GM04504 (cell line): ENCODE measurements at places on chromosomes 11 and 22.

DNA sequence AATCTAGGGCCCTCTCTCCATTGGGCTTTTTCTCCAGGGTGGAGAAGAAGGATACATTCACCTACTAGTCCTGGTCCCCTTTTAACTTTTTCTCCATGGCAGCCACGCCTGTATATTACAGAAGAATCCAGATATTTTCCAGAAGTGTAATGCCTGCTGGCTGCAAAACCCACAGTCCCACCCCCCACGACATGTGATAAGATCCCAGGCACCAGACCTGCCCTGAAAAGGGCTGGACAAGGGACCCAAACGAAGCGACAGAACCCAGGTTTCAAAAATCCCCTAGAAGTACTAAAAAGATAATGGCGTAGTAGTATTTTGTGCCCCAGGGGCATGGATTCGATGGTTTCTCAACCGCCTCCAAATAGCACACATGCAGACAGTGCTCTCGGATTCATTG is 2.8 kb downstream of the WT1 start:
- no peak for DNase-seq

DNA sequence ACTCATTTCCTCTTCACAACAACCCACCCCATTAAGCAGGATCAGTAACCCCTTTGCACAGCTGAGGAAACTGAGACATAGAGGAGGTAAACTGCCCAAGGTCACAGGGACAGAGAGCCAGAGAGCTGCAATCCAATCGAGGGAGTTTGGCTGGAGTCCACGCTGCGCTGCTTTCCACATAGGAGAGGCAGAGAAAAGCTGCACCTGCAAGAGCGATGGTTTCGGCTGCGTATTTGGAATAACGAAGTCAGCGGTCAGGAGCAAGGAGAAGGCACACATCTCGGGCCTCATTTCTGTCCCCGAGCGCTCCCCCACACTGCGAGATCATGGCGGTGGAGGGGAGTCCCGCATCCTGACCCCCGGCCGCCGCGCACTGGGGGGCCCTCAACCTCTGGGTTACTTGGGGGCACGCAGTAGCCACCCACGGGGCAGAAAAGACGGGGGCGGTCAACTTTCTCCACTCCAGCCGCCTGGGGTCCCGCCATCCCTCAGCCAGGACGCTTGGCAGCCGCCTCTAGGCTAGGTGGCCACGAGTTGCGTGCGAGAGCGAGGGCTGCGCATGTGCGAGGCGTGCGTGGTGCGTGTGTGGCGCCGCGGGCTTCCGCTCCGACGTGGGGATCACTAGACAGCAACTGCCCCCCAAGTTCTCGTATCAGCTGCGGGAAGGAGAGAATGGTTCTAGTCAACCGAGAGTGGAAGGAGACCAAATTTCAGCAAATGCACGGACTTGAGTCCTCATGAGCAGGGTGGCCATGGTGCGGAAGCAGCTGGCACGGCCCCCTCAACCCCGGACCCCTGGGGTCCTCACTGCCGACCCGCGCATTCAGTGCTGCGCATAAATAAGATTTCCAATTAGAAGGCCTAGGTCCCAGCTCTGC is 42.3 kb upstream of the CLDN5 start:
- DNase-seq: no peak

DNA sequence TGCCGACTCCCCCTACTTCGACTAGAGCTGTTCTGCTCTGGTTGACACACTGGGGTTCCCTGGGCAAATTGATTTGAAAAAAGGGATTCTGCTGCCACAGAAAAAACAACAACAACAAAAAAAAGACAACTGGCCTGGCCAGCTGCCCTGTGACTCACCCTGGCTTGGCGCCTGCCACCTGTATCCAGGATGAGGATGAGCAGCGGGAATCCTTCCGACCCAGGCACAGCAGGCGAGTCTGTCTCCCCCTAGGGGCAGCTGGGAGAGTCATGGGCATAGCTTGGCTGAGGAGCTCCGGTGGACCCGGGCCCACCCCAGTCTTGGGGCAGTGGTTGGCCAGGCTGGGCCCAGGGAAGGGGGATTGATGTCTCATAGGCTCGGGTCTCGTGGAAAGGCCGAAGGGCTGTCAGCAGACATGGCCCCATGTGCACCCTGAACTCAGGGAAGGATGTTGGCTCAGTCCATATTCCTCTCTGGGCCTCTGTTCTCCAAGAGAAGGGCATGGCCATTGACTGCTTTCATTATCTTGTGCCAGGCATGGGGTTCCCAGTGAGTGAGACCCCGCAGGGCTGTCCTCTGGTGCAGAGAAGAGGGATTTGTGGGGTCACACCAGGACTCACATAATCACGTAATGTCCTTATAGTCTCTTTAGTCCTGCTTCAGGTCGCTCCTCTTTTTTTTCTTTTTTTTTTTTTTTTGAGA is 10.4 kb upstream of the SUN2 start:
- DNase-seq: no peak

DNA sequence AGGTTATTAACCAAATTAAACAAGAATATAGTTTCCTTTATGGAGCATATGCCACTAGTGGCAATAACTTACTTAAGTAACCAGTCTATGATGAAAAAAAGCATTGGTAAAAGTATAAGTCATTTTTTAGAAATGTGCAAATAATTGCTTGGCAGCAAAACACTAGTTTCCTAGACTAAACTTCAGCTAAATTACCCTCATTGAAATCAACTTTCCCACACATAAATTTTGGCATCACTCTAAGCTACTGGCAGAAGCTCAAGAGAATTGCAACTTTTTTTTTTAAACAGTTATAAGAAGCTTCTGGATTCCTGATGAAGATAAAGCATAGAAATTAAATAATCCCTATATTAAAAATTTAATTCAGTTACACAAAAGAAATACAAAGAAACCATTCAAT is 12.5 kb downstream of the CCDC34 start:
- no peak for DNase-seq

GRCh38 chr11:69873166-69874077 is 54.2 kb upstream of the FGF3 start:
- no peak for DNase-seq

GRCh38 chr11:14232652-14233051 is 126.3 kb downstream of the RRAS2 start:
- DNase-seq: no peak

GRCh38 chr11:103420593-103420992 is 311.4 kb downstream of the DYNC2H1 start:
- no peak for DNase-seq

- no peak for DNase-seq
These were observed 6.6 kb downstream of the CNGA4 start for GRCh38 chr11:6245536-6245935.

- peak; percentile 80 for DNase-seq
These were observed 1060.8 kb downstream of the OPCML start for GRCh38 chr11:132471466-132471865.

DNA sequence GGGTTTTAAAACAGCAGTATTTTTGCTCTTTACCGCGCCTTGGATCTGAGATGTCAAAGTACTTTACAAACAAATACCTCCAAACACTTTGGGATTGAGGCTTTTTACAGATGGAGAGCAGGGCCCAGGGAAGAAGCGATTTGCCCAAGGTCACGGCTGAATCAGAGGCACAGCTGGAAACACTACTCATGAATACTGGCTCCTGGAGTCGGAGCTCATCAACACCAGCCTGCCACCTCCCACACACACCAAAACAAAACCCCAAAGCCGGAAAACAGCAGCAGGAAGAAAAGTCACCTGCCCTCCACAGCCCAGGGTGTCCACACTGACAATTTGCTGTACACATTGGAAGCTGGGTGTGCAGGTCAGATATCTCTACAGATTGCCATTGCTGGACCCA is 339.4 kb downstream of the CADM1 start:
- DNase-seq: no peak

GRCh38 chr11:26761361-26761809 is 39.5 kb upstream of the SLC5A12 start:
- DNase-seq: no peak

DNA sequence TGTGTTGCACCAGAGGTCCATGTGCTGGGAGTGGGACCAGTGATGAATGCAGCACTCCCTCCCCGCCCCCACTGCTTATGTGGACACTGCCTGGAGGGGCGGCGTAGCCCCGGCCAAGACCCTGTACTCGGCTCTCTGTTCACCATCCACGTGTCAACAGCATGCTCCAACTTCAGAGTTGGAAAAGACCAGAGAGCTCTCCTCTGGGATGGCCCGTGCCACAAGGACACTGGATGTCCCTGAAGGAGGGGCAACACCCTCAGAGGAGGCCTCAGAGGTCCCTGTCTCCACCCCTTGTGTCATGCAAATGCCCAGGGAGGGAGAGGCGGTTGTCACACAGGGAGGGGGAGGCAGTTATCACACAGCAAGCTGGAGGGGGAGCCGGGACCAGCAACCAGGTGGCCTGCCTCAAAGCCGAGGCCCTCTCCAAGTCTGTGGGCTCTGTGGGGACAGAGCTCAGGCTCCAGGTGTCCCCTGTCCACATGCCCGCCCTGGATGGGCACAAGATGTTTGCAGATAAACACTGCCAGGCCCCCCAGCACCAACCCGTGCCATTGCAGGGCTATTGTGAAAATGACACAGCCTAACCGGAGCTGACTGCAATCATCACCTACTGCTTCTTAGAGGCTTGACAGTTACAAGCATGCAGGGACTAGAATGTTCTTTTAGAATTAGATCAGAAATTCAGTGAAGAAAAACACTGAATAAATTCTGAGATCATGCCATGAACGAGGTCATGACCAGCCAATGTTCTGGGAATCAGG is 121.1 kb downstream of the PHF21B start:
- DNase-seq: no peak

- no peak for DNase-seq
These were observed 624 bp upstream of the B4GALNT4 start for GRCh38 chr11:368414-369335.

- DNase-seq: no peak
These were observed 20.0 kb upstream of the LMO1 start for GRCh38 chr11:8283465-8284230.

DNA sequence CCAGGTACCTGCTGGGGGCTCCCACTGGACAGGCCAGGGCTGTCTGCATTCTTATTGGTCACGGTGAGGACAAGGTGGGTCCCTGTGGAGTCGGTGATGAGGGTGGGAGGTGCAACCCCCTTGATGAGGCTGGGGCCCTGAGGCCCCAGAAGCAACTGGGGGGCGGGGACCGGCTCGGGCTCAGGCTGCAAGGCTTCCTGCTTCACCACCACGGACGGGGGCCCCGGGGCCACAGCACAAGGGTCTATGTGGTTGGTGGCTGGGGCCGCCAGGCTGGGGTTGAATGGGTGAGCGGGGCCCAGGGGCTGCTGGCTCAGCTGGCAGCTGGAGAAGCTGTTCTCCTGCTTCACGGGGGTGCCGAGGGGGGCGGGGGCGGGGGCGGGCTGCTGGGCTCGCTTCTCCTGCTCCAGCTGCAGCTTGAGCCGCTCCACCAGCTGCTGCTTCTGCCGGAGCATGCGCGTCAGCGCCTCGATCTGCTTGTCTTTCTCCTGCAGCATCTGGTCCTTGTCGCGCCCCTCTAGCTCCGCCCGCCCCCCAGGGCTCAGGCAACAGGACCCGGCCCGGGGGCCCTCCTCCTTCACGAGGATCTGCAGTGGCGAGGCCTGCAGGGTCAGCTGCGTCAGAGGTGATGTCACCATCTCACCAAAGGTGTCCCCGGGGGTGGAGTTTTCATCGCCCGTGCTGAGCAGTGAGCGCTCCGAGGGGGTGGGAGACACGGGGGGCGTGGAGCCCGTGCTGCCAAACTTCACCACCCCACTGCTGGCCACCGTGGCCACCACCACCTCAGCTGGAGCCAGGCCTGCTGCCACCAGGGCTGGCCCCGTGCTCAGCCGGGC is 48.2 kb downstream of the SGSM3 start:
- DNase-seq: no peak

- peak; percentile 94 for DNase-seq
These were observed 4.6 kb downstream of the ADM start for GRCh38 chr11:10309163-10310093.

- no peak for DNase-seq
These were observed 14.3 kb downstream of the BIRC2 start for GRCh38 chr11:102361086-102362031.

DNA sequence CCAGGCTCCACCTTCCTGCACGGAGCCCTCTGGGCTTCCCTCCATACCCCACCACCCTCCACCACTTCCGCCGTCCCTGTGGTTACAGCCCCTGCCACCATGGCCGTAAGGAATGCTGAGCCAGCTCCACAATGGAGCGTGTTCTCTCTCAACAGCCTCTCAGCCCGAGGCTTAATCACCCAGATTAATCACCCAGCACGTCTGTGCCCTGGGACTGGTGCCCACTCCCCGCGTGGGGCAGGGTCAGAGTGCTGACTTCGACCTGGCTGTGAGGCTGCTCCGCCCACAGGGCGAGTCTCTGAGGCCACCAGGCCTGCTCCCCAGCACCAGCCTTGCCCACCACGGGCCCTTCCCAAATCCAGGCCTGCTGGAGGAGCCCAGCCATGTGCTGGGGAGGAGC is 4.0 kb upstream of the TH start:
- DNase-seq: no peak

GRCh38 chr11:115347106-115347505 is 157.1 kb downstream of the CADM1 start:
- no peak for DNase-seq

- no peak for DNase-seq
These were observed 107.7 kb downstream of the CRYBB2 start for GRCh38 chr22:25327018-25327755.

GRCh38 chr11:120186774-120187591 is 23.8 kb upstream of the OAF start:
- no peak for DNase-seq

DNA sequence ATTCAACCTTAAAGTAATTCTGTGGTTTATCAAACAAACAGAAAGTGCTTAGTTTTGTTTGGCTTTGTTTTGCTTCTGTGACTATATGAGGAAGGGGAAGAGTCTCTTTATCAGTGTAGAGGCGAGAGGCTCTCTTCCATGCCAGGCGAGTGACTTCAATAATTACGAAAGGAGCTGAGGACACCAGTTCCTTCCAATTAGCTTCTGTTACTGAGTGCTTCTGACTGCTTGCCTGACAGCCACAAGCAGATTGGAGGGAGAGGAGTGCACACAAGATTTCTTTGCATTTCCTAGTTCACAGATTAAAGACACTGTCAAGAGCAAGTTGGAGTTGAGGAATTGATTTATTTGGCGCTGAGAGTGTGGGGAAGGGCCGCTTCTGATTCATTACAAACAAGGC is 1484.5 kb upstream of the TENM4 start:
- no peak for DNase-seq

GRCh38 chr11:9905501-9905951 is 241.6 kb downstream of the SWAP70 start:
- peak; percentile 47 for DNase-seq

- no peak for DNase-seq
These were observed 41.6 kb upstream of the UCP3 start for GRCh38 chr11:74050465-74050864.
